Ureter (tissue), 1 donor: ENCODE measurements at places on chromosomes 1 and 21. TPM values are rescaled to one million over a fixed set of nuclear protein-coding genes. Genes with fewer than 3 reads are reported as not detected.

GRCh38 chr1:162982364-162982763 lies 86.8 kb upstream of the RGS4 start:
- no peak for DNase-seq

CLCA1 gene
- 0.18 TPM for total RNA-seq

RBP7 gene
- 8.5 TPM for total RNA-seq

SPRR2F gene
- total RNA-seq: not detected

DNA sequence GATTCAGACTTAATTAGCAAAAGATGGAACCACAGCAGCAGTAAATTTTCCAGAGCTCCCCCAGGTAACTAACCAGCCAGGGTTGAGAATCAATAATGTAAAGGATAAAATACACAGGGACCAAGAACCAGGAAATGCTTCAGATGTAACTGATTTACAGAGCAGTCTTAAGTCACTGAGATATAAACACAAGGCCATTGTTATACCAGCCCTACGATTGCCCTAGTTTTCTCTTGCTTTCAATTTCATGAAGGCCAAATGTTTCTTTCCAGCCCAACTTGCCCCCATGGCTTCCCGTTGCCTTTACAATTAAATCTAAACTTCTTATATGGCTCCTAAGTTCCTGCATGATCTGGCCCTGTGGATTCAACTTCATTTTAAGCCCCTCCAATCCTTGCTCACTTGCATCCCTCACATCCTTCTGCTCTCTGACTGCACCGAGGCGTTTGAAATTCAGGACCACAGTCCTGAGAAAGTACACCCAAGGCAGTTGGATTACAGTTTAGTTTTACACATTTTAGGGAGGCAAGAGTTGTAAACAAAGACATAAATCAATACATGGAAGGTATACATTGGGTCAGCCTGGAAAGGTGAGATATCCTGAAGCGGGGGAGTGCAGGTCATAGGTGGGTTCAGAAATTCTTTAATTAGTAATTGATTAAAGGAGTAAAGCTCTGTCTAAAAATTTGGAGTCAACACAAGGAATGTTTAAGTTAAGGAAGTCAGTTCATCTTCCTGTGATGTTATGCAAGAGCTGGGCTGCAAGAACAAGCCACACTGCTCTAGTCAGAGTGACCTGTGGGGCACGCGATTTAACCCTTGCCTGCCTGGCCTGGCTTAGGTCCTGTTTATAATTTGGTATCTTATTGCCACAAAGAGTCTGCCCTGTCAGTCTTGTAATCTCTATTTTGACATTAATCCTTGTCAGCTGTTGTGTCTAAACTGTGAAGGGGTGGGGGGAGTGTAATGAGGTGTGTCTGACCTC lies 69.9 kb upstream of the COG2 start:
- DNase-seq: no peak

- no peak for DNase-seq
Observed at GRCh38 chr1:27979151-27979858, 19.5 kb downstream of the XKR8 start.

FMOD gene
- 59.0 TPM for total RNA-seq

DNA sequence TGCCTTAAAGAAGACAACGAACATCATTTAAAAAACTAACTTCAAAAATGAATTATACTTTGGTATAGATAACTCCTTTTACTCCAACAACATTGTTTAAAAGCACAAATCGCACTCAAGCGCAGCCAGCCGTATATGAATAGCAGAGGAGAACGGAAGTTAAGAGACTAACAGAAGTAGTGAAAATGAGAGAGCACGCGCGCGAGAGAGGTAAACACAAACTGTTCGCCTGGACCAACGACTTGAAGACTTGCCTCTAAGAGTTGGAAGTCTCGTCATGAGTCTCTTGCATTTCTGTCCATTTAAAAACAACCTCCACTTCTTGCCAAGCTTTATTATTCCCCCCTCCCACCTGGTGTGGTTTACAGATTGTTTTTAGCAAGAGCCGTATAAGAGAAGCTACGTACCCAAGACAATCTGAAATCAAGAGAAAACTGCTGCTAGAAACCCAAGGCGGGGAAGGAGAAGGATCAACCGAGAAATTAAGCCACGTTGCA lies 479 bp downstream of the SELENOF start:
- DNase-seq: peak; percentile 46

GRCh38 chr1:220516014-220516721 lies 11.8 kb upstream of the MARK1 start:
- DNase-seq: no peak

DNA sequence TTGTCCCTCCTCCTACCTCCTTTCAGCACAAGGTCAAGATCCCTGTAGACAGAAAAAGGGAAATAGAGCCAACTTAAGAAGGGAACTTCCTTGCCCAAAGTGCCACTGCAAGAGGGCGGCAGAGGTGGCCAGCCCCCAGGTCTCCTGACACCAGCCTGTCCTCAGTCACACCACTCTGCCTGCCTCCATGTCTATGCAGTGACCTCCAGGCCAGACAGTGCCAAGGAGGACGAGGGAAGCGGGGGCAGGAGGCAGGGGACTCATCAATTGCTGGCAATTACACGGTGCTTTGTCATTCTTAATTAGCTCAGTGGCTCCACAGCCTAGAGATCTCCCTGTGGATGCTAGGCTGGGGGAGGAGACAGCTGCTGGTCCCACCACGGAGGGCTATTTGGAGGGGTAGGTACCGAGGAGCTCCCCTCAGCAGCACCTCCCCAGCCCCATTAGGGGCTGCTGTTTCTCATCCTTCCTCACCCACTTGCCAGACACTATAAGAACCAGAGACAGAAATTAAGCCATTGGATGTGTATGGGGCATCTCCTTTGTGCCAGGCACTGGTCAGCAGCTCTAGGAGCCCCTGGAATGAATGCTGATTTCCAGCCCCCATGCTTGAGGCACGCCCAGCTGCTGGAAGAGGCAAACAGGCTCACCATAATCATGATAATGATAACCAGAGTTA lies 6.1 kb upstream of the LDLRAP1 start:
- DNase-seq: no peak

DNA sequence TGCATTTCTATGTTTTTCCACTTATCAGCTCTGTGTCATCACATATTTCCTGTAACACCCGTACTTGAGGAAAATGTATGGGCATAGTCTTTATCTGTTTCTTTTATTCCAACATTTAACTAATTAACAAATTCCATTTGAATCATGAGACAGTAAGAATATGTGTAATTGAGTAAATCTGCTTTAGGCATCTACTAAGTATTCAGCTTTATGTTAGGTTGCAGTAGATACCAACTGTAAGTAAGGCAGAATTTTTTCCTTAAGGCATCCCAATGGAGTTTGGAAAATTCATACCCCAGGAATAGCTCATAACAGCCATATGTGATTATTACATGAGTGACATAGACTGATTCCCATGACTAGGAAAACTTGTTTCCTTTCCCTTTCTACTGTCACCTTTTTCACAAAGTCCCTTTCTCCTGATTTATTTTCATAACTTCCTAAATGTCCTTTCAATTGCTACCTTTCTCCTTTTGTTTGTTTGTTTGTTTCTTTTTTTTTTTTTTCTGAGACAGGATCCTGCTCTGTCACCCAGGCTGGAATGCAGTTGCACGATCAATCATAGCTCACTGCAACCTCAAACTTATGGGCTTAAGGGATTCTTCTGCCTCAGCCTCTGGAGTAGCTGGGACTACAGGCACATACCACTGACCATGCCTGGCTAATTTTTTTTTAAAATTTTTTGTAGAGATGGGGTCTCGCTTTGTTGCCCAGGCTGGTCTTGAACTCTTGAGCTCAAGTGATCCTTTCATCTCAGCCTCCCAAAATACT lies 59.8 kb upstream of the CACYBP start:
- DNase-seq: no peak

- DNase-seq: peak; percentile 79
Observed at GRCh38 chr1:27388337-27389005, 4.0 kb upstream of the GPR3 start.
